ENCODE measurements at places on chromosomes 5 and 9.

- DNase-seq, result no peak
These were observed 8.8 kb upstream of the TGFBI start for GRCh38 chr5:136020001-136020382.

DNA sequence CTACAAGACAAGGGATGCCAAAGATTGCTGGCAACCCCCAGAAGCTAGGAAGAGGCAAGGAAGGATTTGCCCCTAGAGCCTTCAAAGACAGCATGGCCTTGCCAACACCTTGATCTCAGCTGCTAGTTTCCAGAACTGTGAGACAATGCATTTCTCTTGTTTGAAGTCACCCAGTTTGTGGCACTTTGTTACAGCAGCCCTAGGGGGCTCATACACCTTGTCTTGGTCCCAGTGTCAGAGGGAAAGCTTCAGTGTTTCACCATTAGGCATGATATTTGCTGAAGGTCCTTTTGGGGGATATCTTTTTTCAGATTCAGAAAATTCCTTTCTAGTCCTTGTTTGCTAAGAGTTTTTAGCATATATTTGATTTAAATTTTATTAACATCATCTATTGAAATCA lies 3.1 kb upstream of the PPIC start:
- no peak for DNase-seq

DNA sequence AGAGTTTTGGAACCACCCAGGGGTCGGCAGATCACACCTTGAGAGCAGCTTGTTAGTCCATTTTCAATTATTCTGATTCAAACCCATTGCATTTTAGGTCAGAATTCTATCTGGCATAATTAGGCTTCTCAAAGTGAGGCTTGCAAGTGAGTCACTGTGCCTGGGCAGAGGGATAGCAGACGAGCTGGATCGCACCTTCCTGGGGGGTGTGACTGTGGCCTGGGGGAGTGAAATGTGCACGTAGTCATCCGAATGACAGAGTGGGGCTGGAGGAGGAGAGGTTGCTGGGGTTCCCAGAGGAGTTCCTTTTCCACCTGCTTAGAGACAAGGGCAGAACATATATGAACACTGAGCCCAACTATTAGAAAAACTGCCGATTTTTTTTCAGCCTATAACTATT lies 31.7 kb downstream of the SPACA9 start:
- no peak for DNase-seq

GRCh38 chr5:87311405-87312279 lies 44.0 kb downstream of the RASA1 start:
- DNase-seq, result no peak

DNA sequence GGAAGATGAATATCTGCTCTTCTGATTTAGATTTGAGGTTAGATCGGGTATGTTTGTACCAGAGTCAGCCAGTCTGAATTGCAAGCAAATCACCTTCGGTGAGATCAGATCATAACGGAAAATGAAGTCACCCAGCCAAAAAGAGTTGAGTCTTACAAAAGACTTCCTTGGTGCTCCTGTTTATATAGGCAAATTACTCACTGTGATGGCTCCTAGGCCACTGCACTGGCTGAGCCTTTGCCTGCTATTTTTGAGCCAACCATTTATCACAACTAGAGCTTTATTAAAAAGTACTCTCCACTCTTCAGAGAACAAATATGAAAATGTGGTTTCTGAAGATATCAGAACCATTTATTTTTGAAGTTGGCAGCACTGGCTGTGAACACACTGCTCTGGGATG lies 277.7 kb upstream of the PCSK5 start:
- no peak for DNase-seq

DNA sequence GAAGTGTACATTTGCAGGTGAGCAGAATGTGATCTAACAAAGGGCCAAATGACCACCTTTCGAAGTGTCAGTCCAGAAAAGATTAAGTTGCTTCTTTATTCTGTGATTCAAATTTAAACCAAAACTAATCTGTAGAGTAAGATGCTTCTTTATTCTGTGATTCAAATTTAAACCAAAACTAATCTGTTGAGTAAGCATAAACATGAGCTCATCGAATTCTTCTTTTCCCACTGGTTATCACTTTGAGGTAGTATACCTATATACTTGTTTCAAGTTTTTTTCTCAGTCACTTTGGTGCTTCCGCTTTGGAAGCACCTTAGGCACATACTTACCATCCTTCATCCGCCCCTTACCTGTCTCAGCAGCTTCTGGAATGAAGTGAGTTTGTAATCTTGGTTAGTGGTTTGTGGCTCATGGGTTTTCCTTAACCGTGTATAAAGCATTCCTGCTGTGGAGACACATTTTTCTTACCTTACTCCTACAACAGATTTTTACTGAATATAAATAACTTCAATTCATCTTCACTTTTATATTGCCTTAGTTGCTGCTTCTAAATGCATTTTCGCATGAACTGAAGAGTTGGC lies 40.7 kb upstream of the CTXN3 start:
- no peak for DNase-seq

- no peak for DNase-seq
These were observed 31.7 kb downstream of the HSDL2 start for GRCh38 chr9:112411626-112412027.

DNA sequence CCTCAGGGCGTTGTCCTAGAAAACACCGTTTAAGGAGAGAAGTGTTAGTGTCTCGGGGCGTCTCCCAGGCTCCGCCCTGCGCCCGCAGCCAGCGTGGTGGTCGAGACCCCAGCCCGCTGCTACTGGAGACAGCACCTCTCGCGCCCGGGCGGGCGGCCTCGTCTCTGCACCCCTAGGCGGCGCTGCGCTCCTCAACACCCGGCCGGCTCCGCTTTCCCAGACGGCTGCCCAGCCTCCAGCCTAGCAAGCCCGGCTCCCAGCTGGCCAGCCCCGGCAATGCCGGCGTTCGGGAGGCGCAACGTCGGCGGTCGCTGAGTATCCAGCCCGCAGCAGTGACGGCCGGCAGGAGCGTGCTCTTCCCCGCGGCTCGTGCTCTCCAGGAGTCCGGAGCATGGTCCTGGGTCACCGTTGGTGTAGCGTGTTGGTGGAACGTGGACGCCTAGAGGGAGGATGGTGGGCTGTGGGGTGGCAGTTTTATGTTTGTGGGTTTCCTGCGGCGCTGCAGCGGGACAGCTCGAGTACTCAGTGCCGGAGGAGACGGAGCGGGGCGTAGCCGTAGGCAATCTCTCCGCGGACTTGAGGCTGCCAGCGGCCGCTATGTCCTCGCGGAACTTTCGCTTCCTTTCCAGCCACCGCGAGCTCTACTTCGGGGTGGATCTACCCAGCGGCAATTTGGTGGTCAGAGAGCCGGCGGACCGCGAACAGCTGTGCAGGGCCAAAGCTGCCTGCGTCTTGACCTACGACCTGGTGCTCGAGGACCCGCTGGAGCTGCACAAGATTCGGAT lies 536 bp downstream of the PCDHAC1 start:
- DNase-seq, result peak; percentile 14

DNA sequence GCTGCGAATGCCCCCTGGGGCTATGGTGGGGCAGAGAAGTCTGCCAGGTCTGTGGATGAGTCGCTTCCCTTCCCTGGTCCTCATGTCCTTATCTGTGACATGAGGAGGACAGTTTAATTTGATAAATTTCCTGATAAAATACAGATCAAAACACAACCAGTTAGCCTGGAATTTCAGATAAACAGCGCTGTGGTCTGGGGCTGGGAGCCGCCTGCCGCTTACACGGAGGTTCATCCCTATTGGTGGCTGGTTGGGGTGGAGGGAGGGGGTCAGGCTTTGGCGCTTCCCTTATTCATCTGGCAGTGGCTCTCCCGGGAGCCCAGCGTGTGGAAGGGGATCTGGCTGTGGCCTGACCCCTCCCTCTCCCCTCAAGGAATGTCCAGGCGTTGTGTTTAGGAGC lies 17.9 kb downstream of the CRB2 start:
- DNase-seq, result no peak

- no peak for DNase-seq
These were observed 59.3 kb upstream of the ANGPTL2 start for GRCh38 chr9:127181595-127182190.

DNA sequence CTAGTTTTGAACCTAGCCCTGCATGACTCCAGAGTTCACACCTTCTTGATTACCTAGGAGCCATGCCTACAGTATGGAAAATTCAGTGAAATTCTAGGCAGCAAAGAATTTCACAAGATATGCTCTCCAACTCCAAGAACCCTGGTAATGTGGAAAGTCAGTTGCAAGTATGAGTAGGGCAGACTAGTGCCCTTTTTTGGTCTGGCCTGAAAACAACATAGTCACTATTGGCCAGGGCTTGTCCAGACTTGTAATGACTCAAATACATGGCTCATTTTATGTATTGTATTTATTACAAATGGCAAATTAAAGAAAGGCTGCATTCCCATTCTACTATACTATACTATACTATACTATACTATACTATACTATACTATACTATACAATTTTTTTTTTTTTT lies 160.4 kb downstream of the ESM1 start:
- no peak for DNase-seq

DNA sequence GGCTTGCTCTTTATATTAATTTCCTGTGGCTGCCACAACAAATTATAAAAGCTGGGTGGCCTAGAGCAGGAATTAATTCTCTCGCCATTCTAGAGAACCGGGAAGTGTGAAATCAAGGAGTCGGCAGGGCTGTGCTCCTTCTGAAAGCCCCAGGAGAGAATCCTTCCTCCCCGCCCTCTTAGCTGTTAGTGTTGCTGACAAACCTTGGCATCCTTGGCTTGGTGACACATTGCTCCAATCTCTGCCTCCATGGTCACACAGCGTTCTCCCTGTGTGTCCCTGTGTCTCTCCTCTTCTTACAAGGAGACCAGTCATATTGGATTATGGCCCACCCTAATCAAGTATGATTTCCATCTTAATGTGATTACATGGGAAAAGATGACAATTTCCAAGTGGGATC lies 55.9 kb upstream of the NEURL1B start:
- DNase-seq, result no peak

DNA sequence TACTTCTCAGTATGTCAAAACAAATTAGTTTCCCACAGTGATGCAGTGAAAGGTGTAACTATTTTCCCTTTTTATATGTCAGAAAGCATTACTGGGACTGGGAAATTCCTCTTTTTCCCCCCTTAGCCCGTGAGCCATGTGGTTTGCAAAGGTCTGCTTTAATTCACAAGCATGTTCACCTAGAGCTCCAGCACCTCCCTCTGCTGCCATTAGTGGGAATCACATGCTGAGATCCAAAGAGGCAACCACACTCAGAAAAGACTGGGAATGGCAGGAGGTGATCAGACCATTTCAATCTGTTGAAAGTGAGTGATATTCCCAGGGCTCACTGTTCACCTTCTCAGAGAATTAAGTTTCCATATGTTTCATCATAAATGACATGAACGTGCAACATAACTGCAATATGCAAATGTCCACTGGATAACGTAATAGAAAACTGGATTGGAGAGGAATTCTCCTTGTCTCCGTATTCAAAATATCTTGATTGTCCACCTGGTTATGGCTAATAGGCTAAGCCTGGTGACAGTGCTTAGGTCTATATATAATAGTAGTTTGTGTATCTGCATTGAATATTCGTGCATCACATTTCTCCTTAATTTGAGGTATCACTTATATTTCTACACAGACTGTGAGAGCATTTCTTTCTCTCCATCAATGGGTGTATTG lies 703.5 kb upstream of the WWC1 start:
- no peak for DNase-seq

DNA sequence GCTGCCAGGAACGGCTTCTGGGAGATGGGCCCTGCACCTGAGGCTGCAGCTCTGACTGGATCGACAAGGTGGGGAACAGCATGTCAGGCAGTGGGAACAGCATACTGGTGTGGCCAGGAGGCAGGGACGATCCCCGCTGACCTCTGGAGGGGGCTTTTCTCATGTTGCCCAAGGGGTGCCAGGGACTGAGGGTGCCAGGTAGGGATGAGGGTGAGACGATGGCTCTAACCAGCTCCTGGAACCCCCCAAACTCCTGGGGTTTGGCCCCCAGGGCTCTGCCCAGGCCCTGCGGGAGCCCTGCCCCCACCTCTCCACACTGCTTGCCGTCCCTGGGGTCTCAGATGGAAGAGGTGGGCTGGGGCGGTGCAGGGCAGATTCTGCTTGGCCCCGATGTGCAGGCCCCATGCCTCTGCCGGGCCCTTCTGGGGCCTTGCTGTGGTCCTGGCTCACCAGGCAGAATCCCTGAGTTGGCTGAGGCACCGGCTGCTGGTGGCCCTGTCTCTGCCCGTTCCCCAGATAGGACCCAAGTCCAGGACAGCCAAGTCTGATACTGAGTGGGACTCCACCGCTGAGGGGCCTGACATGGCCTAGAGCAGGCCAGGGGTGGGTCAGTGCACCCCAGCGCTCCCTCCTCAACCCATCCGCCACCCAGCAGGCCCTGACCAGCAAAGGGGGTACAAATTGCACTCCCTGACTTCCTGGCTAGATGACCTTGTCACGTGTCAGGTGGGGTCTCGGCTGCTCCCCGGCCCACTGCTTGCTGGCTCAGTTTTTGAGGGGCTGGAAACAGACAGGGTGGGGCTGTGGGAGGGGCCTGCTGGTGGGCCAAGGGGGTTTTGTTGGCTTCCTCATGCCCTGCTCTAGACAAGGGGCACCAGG lies 28.4 kb upstream of the RNF130 start:
- DNase-seq, result no peak

- DNase-seq, result no peak
These were observed 443.4 kb upstream of the ST8SIA4 start for GRCh38 chr5:101346447-101346846.

DNA sequence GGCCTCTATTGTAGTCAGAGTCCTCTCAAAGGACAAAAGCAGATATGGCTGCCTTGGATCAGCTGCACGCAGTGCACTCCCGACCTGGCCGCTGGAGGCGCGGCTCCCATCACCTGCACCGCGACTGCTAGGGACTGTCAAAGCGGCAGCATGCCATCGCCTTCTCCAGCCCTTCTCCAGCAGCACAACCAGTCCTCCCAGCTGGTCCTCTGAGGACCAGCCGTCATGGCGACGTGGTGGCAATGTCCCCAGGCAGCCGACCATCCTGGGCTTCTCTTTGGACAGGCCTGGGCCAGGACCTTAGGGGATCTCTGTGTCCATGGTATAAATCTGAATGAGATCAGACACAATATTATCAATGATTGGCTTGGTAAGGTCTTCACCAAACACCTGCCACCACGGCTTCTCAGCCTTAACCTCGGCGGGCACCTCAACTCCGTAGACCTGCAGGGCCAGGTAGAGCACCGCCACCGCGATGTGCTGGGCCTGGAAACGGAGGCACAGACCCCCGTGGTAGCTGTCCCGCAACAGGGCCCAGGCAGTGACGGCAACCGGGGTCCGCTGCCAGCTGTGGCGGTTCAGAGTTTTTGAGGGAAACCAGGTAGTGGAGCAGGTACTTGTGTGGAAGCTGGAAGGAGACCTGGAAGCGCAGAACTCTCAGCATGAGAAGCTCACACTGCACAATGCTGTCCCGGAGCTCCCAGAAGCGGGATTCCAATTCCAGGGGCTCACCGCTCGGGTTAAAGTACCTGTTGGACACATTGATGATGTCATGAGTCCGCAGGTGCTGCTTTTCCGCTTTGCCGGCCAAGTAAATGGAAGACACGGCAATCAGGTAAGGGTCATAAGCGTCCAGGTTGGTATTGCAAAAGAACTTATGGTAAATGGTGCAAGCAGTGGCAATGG lies 8.5 kb downstream of the DUSP1 start:
- DNase-seq, result no peak

GRCh38 chr9:114968671-114969070 lies 38.3 kb upstream of the TNFSF8 start:
- DNase-seq, result no peak
